ENCODE measurements at places on chromosomes 11 and 22.

- DNase-seq = no peak
Measured at GRCh38 chr11:10667521-10667885, 26.1 kb downstream of the IRAG1 start.

DNA sequence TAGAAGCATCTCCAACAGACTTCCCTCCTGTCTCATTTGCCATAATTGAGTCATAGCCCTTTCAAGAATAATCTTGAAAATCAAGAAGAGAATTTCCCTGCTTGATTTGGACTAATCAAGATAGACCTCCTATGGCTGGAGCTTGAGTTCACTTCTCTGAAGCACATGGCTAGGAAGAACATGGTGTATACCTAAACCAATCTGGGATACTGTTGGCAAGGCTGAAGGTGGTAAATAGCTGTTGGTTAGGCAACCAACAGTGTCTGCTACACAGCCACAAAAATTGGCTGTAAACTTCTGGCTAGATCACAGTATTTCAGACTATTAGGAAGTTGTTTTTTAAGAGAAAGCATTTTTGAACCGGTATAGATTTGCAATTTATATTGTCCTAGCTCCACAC lies 4.9 kb downstream of the CRYAB start:
- DNase-seq = no peak

- no peak for DNase-seq
Measured at GRCh38 chr11:78192223-78192719, 3.6 kb downstream of the USP35 start.

GRCh38 chr22:44023404-44024287 lies 456 bp upstream of the PARVB start:
- peak; percentile 55 for DNase-seq

DNA sequence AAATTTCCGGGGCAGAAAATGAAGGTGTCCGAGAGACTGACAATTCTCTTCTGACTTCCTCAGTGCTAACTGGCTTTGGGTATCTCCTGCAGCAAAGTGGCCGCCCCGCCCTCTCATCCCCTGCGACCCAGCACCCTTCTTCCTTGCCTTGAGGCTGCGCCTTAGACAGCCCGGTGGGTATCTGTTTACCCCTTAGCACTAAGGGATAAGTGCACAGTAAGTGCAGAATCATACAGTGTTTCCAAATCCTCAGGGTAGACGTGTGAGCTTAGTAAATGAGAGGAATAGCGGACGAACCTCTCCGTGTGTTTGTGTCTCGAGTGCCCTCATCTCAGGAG lies 368 bp upstream of the CHORDC1 start:
- DNase-seq = no peak

- no peak for DNase-seq
Measured at GRCh38 chr11:43558556-43559127, 121.9 kb upstream of the HSD17B12 start.

GRCh38 chr11:102413497-102413896 lies 39.1 kb downstream of the TMEM123 start:
- no peak for DNase-seq
